Testis (tissue), 5 donors: ENCODE measurements at places on chromosomes 12 and 14.

GRCh38 chr12:119216084-119216483, 37.4 kb downstream of the HSPB8 start:
- H3K4me3 ChIP-seq: no peak overlapping the region
- H3K27me3 ChIP-seq: no peaks in the 10 kb centered on the region
- H3K27ac ChIP-seq: no peak overlapping the region
- DNase-seq: no peak
- H3K36me3 ChIP-seq: no peaks in the 10 kb centered on the region

DNA sequence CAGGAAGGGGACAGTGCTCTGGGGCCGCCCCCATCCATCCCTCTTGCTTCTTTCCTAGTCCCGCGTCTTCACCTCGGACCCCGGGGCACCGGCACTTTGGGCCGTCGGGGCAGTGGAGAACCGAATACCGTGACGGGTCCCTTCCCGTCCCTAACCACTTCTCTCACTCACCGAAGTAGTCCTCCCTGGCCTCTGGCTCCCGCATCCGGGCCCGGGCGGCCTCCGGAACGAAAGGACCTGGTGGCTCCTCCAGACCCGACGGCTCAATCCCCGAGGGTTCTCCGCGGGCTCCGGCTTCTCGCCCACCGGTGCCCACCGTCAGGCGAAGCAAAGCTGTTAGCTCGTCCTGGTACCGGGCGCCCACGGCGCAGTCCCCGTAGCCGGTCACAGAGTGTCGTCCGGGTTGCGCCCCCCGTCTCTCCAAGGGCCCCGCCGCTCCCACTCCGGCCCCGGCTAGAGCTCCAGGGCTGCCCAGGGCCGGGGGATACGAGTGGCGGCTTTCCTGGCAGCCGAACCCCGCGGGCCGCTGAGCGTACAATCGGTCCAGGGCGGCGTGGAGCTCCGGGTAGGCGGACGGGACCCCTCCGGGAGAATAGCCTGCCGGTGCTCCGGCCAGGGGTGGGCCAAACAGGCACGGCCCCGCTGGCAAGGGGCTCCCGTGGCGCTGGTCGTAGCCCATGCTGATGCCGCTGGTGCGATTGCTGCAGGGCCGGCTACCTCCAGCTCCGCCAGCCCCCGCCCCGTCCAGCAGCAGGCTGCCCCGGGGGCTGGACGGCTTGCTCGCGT, 1.1 kb downstream of the AJUBA start:
- peaks cover 14% of the 10 kb centered on the region for H3K4me1 ChIP-seq
- peak overlapping the region; percentile 36 for H3K27ac ChIP-seq
- peak overlapping the region; percentile 75 for H3K4me3 ChIP-seq
- H3K27me3 ChIP-seq: no peaks in the 10 kb centered on the region
- H3K36me3 ChIP-seq: no peaks in the 10 kb centered on the region
- DNase-seq: no peak

DNA sequence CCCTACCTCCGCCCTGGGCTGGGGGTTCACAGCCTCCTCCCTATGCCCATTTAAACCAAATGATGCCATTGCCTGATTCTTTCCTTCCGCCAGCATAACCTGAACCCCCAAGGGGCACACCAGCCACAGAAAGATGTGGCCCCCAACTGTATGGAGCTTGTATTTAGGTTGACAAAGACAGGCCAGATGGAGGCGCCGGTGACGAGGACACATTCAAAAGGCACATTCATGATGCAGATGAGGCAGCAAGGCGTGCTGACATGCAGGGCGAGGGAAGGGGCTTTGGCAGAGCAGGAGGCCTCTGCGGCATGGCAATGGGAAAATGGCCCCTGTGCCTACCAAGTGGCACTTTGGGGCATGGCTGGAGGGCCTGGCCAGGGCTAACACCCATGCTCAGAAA, 112.2 kb downstream of the RFLNA start:
- DNase-seq: no peak
- no peaks in the 10 kb centered on the region for H3K36me3 ChIP-seq
- H3K4me1 ChIP-seq: peaks cover 42% of the 10 kb centered on the region
- H3K4me3 ChIP-seq: no peak overlapping the region
- no peak overlapping the region for H3K27ac ChIP-seq

- no peak overlapping the region for H3K4me3 ChIP-seq
- no peaks in the 10 kb centered on the region for H3K27me3 ChIP-seq
- DNase-seq: no peak
- H3K27ac ChIP-seq: no peak overlapping the region
Measured at GRCh38 chr14:104955396-104955770, 22.8 kb downstream of the AHNAK2 start.

- H3K27ac ChIP-seq: no peak overlapping the region
- no peaks in the 10 kb centered on the region for H3K4me1 ChIP-seq
- H3K27me3 ChIP-seq: no peaks in the 10 kb centered on the region
- H3K36me3 ChIP-seq: no peaks in the 10 kb centered on the region
- no peak overlapping the region for H3K4me3 ChIP-seq
Measured at GRCh38 chr12:25996677-25997076, 38.2 kb downstream of the RASSF8 start.

- no peaks in the 10 kb centered on the region for H3K36me3 ChIP-seq
- no peaks in the 10 kb centered on the region for H3K27me3 ChIP-seq
- H3K4me3 ChIP-seq: no peak overlapping the region
- no peak for DNase-seq
- no peak overlapping the region for H3K27ac ChIP-seq
- H3K4me1 ChIP-seq: peaks cover 3% of the 10 kb centered on the region
Measured at GRCh38 chr12:92921877-92922276, 7.2 kb downstream of the EEA1 start.

DNA sequence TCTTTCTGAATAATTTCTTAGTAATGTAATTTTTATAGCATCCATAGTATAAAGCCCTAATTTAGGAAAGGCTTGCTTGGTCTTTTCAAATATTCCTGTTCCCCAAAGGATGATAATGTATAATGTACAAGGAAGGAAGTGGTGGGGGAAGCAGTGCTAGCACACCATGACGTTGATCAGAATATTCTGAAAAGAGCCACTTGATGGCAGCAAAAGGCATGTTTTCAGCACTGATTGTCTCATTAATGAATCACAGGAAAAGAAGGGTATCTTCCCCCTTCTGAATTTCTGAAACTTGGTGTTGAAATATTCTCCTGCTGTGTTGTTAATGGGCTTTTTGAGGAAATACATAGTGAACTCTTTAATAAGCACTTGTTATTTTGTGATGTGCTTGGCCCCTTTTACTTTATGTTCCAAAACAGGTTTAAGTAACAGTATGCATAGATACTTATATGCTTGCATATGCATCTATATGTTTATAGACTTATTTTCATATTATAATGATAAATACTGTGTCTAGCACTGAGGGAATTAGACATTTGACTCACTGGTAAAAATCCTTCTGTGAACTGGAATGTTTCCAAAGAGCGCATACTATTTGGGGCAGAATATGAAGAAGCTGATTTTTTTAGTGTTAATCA, 122.0 kb downstream of the TMEM117 start:
- no peaks in the 10 kb centered on the region for H3K27me3 ChIP-seq
- no peak overlapping the region for H3K4me3 ChIP-seq
- peak; percentile 40 for DNase-seq
- no peak overlapping the region for H3K27ac ChIP-seq
- no peaks in the 10 kb centered on the region for H3K36me3 ChIP-seq
- H3K4me1 ChIP-seq: no peaks in the 10 kb centered on the region

GRCh38 chr12:108308395-108309085, 30.6 kb downstream of the CMKLR1 start:
- no peak overlapping the region for H3K4me3 ChIP-seq
- H3K27ac ChIP-seq: no peak overlapping the region
- no peaks in the 10 kb centered on the region for H3K36me3 ChIP-seq

GRCh38 chr12:111268738-111269572, 99.9 kb downstream of the PHETA1 start:
- no peaks in the 10 kb centered on the region for H3K4me1 ChIP-seq
- no peak overlapping the region for H3K27ac ChIP-seq
- no peak overlapping the region for H3K4me3 ChIP-seq

DNA sequence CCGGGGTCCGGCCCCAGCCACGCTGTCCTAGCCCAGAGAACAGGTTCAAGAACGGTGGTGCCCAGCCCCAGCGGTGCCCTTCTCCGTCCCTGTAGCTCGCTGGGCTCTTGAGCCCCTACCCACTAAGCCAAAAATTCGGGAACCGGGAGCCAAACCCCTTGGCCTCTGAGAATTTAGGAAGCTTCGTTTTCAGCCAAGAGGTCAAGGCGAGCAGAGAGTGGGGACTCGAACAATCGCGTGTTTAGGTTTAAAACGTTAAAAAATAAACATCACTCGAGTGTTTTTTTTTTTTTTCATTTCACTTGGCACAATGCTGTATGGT, 6.2 kb downstream of the SIX1 start:
- H3K27me3 ChIP-seq: no peaks in the 10 kb centered on the region
- peaks cover 3% of the 10 kb centered on the region for H3K4me1 ChIP-seq
- peak overlapping the region; percentile 9 for H3K4me3 ChIP-seq
- no peak for DNase-seq

- H3K27ac ChIP-seq: no peak overlapping the region
- no peaks in the 10 kb centered on the region for H3K4me1 ChIP-seq
- H3K36me3 ChIP-seq: no peaks in the 10 kb centered on the region
- no peaks in the 10 kb centered on the region for H3K27me3 ChIP-seq
Measured at GRCh38 chr12:39389399-39390150, 53.3 kb downstream of the KIF21A start.

DNA sequence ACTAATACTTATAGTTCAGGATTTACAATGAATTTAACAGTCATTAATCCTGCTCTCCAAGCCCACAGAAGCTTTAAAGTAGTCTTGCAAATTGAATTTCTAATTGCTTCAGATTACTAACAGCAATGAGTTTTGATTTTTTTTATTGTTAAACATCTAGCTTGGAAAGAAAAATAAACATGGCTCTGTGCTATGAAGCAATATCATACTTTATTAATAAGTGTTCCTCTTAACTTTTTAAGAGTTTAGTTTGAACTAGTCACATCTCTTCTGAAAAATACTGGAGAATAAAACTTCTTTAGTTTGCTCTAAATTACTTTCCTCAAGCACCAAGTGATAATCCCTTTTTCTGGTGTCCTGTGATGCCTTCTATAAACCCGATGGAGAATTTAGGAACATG, 250.2 kb downstream of the TRHDE start:
- H3K27ac ChIP-seq: no peak overlapping the region
- no peak overlapping the region for H3K4me3 ChIP-seq
- no peaks in the 10 kb centered on the region for H3K36me3 ChIP-seq
- DNase-seq: no peak

DNA sequence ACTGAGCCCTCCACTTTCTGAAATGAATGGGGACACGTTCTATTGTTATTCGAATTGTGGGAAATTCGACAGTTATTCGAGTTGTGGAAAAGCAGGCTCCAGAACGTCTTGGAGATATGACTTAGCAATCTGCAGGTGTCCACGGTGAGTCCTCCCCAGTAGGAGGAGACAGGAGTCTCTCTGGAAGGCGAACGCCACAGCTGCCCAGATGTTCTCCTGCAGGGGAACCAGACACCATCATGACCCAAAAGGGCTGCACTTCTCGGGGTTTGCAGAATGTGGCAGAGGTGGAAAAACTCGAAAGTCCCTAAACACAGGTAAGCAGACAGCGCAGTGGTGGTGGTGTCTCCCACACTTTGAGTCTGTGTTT, 363.6 kb upstream of the SFSWAP start:
- H3K4me1 ChIP-seq: peaks cover 48% of the 10 kb centered on the region
- no peaks in the 10 kb centered on the region for H3K36me3 ChIP-seq
- no peak overlapping the region for H3K4me3 ChIP-seq
- no peaks in the 10 kb centered on the region for H3K27me3 ChIP-seq
- no peak for DNase-seq

DNA sequence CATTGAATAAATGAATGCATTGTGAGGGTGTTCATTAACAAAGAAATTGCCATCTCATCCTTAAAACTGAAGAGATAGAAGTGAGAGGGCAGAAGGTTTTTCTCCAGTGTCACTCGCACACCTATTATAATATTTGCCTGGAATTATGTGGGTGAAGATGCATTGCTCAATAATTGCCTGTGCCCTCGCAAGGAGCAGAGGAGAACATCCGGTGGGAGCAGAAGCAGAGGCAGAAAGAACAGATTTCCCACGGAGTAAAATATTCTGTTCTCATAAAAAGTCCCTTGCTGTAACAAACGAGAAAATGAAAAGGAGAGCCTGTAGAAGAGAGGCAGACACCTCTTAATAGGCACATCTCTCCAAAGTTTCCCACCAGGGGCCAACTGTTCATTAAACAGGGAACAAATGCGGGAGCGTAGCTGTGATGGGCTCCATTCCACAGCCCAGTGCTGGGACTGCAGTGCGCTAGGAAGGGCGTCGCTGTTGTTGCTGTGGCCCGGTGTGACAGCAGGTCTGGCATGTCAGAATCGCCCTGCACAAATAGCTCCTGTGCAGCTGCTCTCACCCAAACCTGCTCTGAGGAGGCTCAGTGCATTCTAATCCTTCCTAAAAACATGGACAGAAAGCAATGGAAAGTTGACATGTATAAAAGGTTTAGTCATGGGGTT, 359.8 kb downstream of the APAF1 start:
- no peak for DNase-seq
- H3K36me3 ChIP-seq: no peaks in the 10 kb centered on the region
- H3K27me3 ChIP-seq: no peaks in the 10 kb centered on the region

DNA sequence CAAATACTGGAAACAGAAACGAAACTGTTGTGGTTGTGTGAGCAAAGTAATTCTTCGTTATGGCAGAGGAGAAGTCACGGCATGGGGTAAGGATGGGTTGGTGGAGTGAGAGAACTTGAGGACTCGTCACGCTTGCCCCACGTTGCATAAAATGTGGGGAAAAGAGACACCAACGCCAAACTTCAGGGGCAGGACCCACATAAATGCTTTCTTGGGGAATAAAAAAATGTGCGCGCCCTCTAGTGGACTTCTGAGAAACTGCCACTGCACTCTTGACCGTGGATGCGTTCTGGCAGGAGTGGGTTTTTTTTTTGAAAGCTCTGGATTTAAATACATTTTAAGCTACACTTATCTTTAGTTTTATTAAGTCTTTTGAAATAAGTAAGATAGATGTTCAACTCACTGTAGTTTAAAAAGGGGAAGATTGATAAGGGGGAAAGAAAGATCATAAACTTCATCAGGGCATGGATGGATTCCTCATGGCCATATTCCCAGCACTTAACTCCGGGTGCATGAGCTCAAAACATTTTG, 4.1 kb upstream of the IGF1 start:
- no peaks in the 10 kb centered on the region for H3K4me1 ChIP-seq
- no peaks in the 10 kb centered on the region for H3K36me3 ChIP-seq
- DNase-seq: peak; percentile 69

DNA sequence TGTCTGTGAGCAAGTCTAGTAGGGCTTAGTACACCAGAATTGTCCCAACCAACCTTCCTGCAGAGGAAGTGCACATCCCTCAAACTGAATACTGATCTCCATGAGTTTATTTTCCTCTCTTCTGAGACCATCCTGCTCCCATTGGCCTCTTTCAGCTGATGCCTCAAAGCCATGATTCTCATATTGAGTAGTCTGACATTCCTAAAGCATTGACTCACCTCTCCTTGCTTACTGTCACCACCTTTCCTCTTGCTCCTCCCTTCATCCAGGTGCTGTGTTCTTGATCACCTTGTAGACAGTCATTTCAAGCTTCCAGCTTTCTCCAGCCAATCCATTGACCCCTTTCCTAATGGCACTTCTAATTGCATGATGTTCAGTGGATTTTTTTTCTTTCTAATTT, 583.7 kb upstream of the USP15 start:
- H3K4me1 ChIP-seq: no peaks in the 10 kb centered on the region
- no peak overlapping the region for H3K4me3 ChIP-seq
- H3K27me3 ChIP-seq: no peaks in the 10 kb centered on the region
- no peak for DNase-seq
